ENCODE measurements at places on chromosomes 5 and 9. TPM values are rescaled to one million over a fixed set of nuclear protein-coding genes. Genes with fewer than 3 reads are reported as not detected.

Gene PDE4D
- total RNA-seq, result 14.9 TPM

Gene SLC27A6
- not detected for total RNA-seq

GRCh38 chr5:174737330-174737729 is 12.9 kb downstream of the MSX2 start:
- peak; percentile 34 for DNase-seq

Gene ALDOB
- total RNA-seq, result not detected

- DNase-seq, result no peak
Observed at GRCh38 chr5:142901476-142902185, 131.5 kb downstream of the ARHGAP26 start.

Gene GPR150
- 0.34 TPM for total RNA-seq

- no peak for DNase-seq
Observed at GRCh38 chr5:172441262-172441751, 13.0 kb downstream of the SH3PXD2B start.

GRCh38 chr9:10144355-10144754 is 468.4 kb downstream of the PTPRD start:
- no peak for DNase-seq

Gene NDUFS6
- total RNA-seq, result 60.0 TPM

Gene SLC34A3
- total RNA-seq, result 0.10 TPM

GRCh38 chr5:158375531-158375930 is 516.6 kb upstream of the CLINT1 start:
- DNase-seq, result no peak

GRCh38 chr9:105835721-105836120 is 141.4 kb downstream of the TMEM38B start:
- DNase-seq, result no peak

DNA sequence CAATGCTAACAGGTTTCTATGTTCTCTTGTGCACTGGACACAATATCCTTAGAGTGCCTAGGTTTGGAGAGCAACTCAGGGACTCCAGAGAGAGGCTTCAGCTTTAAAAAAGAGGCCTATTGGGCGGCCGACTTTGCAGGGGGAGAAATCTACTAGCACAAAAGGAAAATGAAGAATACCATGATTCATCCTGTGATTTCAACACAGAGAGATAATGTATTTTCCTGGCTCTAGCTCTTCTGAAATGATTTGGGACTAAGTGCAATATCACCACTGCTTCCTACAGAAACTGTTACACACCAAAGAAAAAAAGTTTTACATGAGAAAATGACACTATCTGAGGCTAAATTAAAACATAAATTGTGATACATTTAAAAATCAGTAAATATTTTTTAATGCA is 146.1 kb upstream of the TSLP start:
- no peak for DNase-seq

Gene FOXD4L3
- not detected for total RNA-seq

GRCh38 chr5:39835371-39835770 is 410.6 kb upstream of the DAB2 start:
- peak; percentile 13 for DNase-seq

Gene ANKRD18A
- total RNA-seq, result not detected

GRCh38 chr5:134046801-134047686 is 42.3 kb upstream of the VDAC1 start:
- DNase-seq, result no peak

- no peak for DNase-seq
Observed at GRCh38 chr5:149229298-149229937, 42.2 kb upstream of the AFAP1L1 start.

DNA sequence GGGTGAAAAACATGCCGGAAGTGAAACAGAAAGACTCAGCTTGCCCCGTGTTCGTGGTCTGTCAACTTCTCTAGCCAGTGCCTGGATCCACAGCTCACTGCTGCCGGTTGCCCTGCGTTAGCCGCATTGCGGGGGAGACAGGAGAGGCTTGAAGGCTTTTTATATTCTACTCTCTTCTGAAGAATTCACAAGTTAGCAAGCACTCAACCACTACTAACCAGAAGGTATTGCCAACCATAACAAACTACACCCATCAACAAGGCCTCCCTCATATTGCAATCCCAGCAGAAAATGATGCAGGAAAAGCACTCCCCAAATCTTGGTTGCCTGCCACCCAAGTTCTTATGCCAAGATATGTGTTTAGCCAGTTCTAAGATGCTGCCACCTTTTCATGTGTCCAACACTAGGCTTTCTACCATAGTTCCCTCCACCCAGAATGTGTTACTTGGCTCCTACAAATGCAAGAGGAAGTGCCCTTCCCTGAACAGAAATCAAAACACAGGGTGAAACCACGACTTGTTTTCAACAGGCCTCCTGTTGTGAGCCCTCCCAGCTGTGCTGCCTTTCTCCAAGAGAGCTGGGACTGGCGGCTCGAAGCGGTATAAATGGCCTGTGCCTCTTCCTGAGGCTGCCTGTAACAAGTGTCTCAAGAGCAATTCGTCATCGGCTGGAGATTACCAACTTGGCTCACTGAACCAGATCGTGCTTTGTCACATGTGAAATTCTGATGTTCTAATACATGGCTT is 129.0 kb downstream of the SNX18 start:
- DNase-seq, result peak; percentile 64

GRCh38 chr5:73250645-73251044 is 77.7 kb downstream of the TMEM174 start:
- no peak for DNase-seq

Gene GLT6D1
- total RNA-seq, result not detected

GRCh38 chr5:123422433-123423277 is 548 bp downstream of the CEP120 start:
- DNase-seq, result peak; percentile 44

GRCh38 chr5:95022967-95023695 is 261.8 kb downstream of the MCTP1 start:
- peak; percentile 5 for DNase-seq

GRCh38 chr5:169803077-169803981 is 166.3 kb downstream of the DOCK2 start:
- peak; percentile 44 for DNase-seq

DNA sequence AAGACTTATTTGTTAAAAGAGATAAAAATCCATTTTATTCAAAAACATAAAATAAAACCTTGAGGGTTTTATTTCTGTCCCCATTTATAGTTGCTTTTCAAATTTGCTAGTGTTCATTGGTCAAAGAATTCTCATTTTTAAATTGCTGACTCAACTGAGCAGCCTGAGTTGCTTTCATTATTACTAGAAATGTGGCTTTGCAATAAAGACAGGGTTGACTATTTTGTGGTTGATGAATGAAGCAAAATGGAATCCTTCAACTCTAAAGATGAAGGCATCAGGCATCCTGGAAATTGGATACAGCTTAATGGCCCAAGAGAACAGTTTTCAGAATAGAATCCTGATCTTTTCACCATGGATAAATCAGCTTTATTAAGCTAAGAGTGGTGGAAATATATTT is 23.9 kb upstream of the PPP3R2 start:
- DNase-seq, result peak; percentile 32

DNA sequence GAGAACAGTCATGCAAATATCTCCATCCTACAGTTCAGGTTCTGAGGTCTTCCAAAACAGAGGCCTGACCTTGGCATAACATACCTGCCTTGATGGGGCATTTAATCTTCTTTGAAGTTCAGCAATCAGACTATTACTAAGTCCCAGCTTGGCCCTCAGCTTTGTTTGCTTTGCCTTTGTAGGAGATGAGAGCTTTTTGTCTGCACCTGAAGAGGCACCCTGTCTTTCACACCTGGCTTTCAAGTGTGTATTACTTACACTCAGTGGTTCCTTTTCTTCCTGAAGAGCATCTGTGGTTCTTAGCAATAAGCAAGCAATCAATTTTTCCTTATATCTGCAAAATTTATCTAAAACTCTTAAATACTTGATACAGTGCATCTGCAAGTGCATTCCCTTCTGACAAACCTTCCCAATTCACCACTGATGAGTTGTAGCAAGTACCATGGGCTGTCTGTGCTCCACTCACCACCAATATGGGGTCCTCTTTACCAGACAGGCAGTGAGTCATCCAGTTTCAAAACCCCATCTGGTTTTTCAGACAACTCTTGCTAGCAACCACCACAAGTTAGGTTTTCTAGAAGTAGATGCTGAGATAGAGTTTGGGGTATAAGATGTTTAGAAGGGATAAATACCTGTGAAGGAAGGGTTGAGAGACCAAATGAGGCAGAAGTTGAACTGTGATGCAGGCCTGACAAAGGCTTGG is 100.2 kb downstream of the HINT1 start:
- DNase-seq, result no peak

DNA sequence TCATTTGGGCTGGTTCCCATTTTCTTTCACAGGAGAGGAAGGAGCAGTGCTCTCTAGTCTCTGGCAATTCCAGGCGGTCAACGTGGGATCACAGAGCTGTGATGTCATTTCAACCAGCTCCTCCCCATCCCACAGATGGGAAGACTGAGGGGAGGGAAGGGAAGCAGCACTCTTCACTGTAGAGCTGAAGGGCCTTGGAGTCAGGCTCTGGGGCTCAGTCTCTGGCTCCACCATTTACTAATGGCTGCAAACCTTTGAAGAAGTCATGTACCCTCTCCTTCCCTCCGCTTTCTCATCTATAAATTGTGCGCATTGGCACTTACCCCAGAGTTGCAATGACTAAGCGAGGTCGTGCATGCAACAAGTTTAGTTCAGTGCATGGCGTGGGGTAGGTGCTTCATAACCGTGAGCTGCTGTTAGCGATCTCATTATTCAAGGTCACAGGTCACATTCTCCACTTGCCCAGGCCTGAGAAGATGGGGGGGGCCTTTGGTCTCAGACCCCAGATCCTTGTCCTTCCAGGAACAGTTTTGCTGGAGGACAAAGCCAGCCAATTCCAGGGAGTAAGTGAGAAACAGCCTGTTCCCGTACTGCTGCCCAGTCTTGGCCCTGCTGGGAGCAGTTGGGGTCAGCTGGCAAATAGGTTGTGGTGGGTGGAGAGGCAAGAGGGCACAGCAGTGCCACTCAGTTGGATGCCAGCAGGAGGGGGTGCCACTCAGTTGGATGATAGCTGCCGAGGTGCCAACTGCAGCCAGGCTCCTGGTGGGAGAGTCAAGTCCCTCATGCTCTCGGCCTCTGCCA is 136.7 kb downstream of the RGS3 start:
- peak; percentile 80 for DNase-seq

DNA sequence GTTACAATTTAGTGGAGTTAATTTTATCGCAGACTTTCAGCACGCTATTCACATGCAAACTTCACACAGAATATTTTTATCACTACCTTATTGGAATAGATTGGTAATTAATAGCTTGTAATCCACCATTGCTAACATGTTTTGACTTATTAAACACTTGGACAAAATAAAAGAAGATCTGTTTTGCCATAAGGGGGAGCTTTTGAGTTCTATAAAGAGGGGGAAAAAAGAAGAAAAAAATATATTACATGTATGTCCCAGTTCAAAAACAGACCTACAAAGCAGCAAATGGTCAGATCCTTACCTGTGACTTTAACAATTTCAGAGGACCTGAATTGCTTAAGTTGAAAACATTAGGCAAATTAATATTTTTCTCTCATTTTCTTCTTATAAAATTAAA is 1.2 kb upstream of the PAPPA start:
- DNase-seq, result peak; percentile 59

Gene SKP2
- total RNA-seq, result 62.7 TPM

DNA sequence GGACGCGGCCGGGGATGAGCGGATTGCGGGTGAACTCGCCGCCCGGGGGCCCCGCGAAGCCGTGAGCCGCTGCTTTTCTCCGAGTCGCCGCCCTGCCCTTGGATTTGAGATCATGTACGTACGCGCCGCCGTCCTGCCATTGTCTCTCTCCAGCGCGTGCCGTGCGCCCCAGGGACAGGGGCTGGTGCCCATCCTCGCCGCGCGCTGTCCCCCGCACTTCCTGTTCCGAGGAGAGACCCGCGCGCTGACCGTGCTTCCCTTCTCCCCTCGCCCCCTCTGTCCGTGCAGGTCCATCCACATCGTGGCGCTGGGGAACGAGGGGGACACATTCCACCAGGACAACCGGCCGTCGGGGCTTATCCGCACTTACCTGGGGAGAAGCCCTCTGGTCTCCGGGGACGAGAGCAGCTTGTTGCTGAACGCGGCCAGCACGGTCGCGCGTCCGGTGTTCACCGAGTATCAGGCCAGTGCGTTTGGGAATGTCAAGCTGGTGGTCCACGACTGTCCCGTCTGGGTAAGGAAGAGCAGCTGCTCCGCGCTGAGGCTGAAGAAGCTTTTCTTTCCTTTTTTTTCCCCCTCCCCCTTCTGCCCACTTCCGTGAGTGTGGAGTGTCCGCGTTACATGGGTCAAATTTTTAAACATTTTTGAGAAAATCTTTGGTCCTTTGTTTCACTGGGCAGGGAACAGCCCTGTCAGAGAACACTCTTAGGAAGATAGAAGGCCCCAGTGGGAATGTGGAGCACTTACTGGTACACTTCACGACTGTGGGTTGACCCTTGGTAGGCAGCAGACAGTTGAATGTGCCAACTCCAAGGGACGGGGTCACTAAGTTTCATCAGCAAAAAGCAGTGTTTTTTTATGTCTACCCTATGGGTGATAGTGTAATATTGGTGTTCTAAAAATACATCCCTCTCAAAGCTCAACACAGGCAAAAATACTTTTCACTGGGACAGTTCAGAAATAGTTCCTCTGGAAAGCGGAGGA is 727 bp downstream of the RHOBTB3 start:
- peak; percentile 52 for DNase-seq

GRCh38 chr5:135738564-135738875 is 95.9 kb upstream of the SLC25A48 start:
- no peak for DNase-seq

DNA sequence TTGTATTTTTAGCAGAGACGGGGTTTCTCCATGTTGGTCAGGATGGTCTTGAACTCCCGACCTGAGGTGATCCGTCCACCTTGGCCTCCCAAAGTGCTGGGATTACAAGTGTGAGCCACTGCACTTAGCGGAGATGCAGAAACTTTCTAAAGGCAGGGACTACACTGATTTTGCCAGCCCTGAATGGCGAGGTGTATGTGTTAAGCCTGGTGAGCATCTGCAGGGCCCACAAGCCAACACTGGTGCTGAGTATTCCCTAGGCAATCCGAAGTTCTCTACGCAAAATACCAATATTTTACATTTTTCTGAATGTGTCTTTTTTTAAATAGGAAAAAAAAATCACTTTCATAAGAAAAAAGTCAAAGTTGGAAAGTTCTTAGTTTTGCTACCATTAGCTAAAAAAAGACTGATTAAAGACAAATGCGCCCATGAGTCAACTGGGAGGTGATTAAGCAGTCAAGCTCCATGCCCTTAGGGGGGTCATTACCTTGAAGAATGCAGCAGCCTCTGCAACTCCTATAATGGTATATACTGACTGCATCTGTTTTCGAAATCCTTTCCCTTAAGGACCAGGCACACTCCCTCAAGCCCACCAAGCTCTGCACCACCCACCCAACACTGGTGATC is 502.8 kb downstream of the BNC2 start:
- peak; percentile 95 for DNase-seq

Gene GPR151
- total RNA-seq, result not detected
